Stimulated activated CD4-positive, alpha-beta T cell treated with anti-CD3 and anti-CD28 coated beads, Interleukin-4, amount 100 ng/mL, for 4 hours (primary cell): ENCODE measurements at places on chromosomes 2 and 18.

DNA sequence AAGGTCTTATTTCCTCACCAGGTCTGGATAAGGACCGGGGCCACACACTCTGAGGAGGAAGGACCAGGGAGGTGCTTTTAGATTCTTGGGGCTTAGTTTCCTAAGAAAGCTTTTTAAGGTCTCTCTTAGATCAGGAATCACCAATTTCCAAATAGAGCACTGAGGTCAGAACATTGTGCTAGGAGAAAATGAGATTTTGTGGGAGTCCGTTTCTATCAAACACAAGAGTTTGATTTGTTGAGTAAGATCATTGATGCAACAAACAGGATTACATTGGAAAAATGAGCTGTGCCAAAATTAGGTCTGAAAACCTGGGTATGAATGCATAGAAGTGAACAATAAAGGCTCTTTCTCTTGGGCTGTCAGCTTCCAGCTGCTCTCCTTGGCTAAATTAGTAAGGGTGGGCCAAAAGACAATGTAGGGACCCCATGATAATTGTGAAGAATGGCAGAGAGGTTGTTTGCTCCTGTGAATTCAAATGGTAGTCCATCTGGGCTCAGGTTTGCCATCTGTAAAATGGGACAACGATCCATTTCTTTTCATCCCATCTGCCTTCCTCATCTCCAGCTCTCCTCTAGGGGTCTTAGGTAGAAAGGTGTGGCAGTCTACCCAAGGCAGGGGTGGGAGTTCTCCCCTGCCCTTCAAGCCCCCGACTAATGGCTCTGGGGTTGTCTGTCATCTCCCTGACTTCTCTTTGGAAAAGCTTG is 20.0 kb downstream of the IGFBP2 start:
- no peak for DNase-seq

- DNase-seq, result no peak
These were observed 42.2 kb downstream of the METTL4 start for GRCh38 chr18:2529154-2529553.

GRCh38 chr2:168278424-168278888 is 31.1 kb upstream of the STK39 start:
- no peak for DNase-seq

DNA sequence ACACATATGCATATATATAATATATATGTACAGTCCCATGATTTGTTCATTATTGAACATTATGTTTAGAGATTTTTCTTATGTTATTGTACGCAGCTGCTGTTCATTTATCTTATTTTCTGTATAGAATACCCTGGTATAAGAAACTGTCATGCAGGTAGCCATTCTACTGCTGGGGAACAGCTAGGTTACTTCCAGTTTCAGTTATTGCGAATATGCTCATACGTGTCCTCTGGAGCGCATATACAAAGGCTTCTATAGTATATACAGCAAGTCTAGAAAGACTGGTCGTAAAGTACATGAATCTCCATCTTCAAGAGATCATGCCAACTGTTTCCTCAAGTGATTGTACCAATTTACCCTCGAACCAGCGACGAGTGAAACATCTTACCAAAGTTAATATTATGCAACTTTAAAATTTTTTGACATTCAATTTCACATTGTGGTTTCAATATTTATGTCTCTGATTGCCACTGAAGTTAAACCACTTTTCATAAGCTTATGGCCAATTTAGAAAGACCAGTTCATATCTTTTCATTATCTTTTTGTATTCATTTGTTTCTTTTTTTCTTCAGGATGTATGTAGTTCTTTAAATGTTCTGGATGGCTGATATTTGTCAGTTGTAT is 53.5 kb downstream of the RDH14 start:
- DNase-seq, result no peak

GRCh38 chr2:175627405-175627804 is 374.7 kb downstream of the LNPK start:
- no peak for DNase-seq
